ENCODE measurements at places on chromosomes 7 and 10. TPM values are rescaled to one million over a fixed set of nuclear protein-coding genes. Genes with fewer than 3 reads are reported as not detected.

FEZF1 gene
- 12.7 TPM for total RNA-seq

CHST3 gene
- 0.83 TPM for total RNA-seq

CDK1 gene
- 10.4 TPM for total RNA-seq

DNA sequence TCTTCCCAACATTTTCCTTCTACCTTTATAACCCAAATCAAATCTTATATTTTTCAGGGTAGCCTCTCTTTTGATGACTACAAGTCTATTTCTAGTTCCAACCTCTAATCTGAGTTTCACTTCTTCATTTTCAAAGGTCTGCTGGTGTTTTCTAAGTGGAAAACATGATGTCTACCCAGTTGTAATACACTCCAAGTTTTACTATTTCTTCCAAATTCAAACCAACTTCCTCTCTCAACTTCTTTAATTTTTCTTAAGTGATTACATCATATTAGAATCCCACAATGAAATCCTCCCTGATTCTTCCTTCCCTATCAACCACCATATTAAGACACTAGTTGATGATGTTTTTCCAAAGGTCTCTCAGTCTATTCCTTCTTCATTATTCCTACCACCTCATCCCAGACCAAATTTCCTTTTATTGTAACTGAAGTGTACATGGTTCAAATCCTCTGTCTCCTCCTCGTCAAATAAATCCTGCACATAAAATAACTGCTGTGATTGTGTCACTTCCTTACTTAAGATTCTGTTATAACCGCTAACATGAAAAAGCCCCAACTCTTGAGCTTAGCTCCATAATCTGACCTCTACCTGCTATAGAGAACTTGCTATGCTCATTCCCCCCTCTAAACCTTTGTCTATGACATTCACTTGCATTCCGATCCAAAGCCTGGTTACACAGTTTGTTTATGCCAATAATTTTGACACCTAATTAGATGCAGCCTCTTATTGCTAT lies 12.7 kb downstream of the TAS2R38 start:
- DNase-seq = no peak

GRCh38 chr10:53579773-53580172 lies 807.2 kb upstream of the MBL2 start:
- no peak for DNase-seq

- no peak for DNase-seq
Measured at GRCh38 chr7:142880876-142881505, 4.6 kb downstream of the TRPV6 start.

- no peak for DNase-seq
Measured at GRCh38 chr10:49656845-49657493, 22.5 kb upstream of the C10orf53 start.
